NK-92 treated with Interleukin-12 subunit alpha and Interleukin-12 subunit beta, amount 100 ng/mL, for 24 hours (cell line): ENCODE measurements at places on chromosomes 7 and 10.

DNA sequence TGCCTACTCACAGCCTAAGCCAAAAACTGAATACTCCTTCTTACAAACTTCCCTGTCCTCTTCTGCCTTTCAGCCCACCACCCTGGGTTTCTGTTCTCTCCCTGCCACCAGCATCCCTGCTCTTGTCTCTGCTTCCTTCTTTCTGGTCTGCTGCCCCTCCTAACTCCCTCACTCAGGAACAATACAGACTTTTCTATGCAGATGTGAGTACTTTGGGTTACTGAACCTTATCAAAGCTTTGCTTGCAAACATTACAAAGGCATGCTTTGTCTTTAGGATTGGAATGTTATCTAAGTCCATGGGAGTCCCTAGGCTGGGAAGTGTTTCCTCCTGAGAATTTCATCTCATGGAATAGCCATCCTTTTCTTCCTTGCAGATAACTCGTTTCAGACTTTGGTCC is 28.9 kb downstream of the CNNM1 start:
- no peak for DNase-seq

- DNase-seq: no peak
Observed at GRCh38 chr10:73650537-73651331, 5.1 kb downstream of the SYNPO2L start.

- no peak for DNase-seq
Observed at GRCh38 chr10:15802375-15802949, 57.8 kb downstream of the MINDY3 start.

GRCh38 chr7:88826222-88826621 is 30.7 kb upstream of the TEX47 start:
- no peak for DNase-seq

DNA sequence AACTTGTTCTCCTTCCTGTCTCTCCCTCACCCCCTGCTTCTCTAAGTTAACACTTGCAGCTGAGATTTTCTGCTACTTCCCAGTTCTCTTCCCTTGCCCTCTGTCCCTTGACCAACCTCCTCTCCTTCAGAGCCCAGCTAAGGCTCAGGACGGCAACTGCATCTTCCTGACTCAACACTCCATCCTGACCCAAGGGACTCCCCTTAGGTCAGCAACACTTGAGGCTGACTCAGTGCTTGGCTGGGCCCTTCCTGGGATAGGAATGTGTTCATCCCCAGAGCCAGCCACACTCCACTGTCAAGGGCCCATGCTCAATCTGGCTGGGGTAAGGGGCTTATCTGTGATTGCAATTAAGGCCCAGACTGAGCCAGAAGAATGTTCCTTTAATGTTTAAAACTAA is 3.4 kb downstream of the CALHM2 start:
- DNase-seq: no peak

DNA sequence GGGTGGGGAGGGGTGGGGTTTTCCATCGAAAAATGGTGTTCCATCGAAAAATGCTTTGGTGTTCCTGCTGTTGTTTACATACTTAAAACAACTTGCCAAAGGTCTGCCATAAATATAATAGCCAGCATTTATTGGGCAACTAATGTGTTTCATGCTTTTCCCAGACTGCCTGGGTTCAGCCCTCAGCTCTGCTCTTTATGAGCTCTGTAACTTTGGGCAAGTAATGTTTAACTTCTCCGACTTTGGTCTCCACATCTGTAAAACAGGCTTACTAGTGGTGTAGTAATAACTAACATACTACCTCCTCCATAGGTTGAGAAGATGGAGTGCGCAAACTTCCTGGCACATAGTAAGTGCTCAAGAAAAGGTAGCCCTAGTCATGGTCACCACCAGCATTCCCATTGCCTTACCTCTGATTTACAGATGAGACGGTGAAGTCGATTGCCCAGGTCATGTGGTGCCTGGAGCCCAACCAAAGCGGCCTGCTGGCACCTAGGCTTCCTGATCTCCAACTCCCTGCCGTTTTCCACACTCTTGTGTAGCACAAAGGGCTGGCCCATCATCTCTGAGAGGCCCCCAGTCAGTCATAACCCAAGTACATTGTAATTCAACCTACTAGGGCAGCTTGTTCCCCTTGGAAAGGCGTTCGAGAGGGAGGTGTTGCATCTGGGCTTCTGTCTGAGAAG is 8.9 kb downstream of the ZMIZ1 start:
- DNase-seq: no peak

DNA sequence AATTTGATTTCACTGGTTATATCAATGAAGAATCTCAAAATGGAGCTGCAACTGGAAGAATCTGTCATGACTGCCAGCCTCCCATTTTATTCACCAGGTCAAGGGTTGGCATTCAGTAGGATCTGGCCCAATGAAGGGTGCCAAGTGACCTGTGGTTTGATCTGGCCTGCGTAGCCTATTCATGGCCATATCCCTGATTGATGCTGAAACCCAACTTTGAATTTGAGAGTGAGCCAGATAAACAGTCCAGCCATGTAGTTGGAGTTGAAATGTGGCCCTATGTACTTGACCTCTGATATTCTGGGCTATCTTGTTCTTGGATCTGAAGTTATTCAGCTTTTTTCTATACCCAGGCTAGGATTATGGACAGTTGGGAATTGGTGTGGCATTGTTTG is 1.5 kb downstream of the MKLN1 start:
- DNase-seq: no peak

GRCh38 chr7:50953820-50954219 is 171.1 kb upstream of the GRB10 start:
- peak; percentile 21 for DNase-seq

GRCh38 chr7:139043823-139044812 is 8.3 kb upstream of the ZC3HAV1L start:
- peak; percentile 89 for DNase-seq

DNA sequence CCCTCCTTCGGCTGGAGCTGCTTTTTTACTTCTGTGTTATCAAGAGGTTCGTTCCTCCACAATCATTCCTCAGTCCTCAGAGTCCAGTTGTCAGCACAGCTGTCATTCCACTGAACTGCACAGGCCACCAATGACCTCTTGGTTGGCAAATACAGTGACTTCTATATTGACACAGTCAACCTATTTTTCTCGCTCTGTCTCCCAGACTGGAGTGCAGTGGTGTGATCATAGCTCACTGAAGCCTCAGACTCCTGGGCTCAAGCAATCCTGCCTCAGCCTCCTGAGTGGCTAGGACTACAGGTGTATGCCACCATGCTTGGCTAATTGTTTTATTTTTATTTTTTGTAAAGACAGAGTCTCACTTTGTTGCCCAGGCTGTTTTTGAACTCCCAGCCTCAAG is 27.7 kb downstream of the CRCP start:
- no peak for DNase-seq

DNA sequence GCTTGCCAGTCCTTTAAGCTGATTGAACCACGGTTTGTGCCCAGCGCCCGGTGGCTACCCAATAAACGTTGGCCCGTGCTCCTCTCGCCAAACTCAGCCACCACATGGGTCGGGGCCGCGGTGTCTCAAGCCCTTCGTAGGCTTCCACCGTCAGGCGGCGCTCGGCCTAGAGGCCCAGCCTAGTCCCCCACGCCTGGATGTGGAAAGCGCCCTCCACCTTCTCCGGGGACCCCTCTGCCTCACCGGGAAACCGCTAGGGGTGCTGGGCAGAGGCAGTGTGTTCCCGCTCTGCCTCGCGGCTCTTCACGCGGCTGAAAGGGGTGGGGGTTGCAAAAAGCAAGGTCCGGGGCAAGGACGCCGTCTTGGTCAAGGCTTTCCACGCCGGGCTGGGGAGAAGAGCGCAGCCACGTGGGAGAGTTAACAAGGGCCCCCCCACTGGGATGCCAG is 29.8 kb downstream of the LEP start:
- no peak for DNase-seq

- no peak for DNase-seq
Observed at GRCh38 chr7:2617325-2617905, 14.4 kb upstream of the TTYH3 start.

DNA sequence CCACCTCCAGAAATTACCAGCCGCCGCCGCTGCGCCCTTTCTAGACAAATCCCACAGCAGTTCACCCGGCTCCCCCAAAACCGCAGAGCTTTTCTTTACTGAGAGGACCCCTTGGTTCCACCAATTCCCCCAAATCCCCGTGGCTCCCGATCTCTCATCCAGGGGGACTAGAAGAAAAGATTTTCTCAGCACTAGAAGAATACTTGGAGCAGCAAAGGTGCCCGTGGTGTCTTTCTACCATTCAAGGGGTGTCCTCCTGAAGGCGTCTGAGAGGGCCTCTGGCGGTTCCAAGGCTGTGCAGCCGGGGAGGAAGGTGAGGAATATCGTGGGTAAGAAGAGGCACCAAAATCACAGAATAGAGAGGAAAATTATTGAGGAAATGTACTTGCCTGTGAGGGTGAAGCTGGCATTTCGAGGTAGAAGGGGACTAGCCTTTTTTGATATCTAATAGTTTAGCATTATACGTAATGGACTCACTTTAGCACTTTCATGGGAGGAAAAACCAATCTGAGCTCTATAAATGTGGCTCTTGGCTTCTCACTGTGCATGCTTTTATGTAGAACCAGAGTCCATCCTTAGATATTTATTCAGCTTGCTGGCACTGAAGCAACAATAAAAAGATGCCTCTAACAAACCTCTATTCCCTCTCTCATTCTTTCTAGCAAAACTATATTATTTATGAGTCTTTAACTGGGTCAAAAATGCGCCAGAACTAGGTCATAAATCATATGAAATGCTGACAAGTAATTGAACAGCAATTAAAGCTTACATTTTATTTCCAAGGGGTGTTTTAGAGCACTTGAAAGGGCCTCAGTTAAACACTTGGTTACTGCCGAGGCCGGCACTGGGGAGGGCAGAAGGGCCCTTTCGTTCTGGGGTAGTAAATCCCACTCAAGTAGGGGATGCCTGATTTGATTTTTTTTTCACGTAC is 13.8 kb upstream of the HOXA2 start:
- no peak for DNase-seq
